Activated T-helper 17 cell treated with anti-CD3 and anti-CD28 coated beads, Interleukin-2, amount 50 U/mL, for 72 hours (primary cell): ENCODE measurements at places on chromosomes 3 and 15. TPM values are rescaled to one million over a fixed set of nuclear protein-coding genes. Genes with fewer than 3 reads are reported as not detected.

The RASGRP1 gene
- 164 TPM for total RNA-seq

The CRTC3 gene
- 61.0 TPM for total RNA-seq

The ADGRG7 gene
- total RNA-seq: not detected

GRCh38 chr15:50576166-50576565, 29.7 kb upstream of the USP50 start:
- H3K4me3 ChIP-seq: no peak overlapping the region
- H3K36me3 ChIP-seq: peaks cover 92% of the 10 kb centered on the region
- no peak for ATAC-seq
- no peaks in the 10 kb centered on the region for H3K4me1 ChIP-seq

DNA sequence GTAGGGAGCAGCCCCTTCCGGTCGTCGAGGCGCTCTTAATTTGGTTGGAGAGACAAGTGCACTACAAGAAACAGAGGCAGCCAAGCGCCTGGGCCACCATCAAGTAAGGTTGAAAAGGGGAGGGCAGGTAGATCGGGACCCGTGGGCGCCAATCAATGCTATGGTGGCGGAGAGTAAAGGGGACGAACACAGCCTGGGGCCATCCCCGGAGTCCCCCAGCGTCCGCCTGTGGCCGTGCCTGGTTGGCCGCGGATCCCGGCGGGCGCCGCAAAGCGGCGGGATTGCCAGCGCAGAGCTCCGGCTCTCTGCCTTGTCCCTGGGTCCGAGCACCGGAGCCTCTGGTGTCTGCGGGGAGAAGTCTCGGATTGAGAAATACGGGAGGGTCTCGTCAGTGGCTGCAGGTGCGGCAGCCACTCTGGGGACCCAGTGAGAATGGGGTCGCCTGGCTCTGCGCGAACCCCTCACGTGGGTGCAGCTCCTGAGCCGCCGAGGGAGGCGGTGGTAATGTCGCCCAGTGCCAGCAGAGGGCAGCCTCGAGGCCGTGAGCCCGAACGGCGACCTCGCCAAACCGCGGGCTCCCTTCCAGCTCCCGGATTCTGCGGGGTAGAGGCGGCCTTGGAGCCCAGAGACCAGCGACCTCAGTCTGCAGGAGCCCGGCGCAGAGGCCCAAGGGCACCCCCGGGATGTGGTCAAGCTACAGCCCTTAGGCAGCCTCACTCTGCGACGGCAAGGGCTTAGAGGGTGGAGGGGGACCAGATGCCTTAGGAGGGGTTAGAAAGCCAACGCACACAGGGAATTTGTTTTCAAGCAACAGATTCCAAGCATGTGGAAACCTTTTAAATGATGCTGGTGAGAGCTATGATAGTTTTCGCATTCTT, 10.8 kb downstream of the FOXL2 start:
- ATAC-seq: peak; percentile 76
- no peak overlapping the region for H3K27ac ChIP-seq
- peak overlapping the region; percentile 67 for H3K4me3 ChIP-seq
- peaks cover 4% of the 10 kb centered on the region for H3K4me1 ChIP-seq

GRCh38 chr15:66700802-66701421, 1.1 kb upstream of the SMAD6 start:
- H3K27me3 ChIP-seq: peaks cover 21% of the 10 kb centered on the region
- peak; percentile 88 for ATAC-seq
- no peaks in the 10 kb centered on the region for H3K4me1 ChIP-seq
- H3K4me3 ChIP-seq: peak overlapping the region; percentile 83
- no peak overlapping the region for H3K27ac ChIP-seq

GRCh38 chr3:156471431-156471830, 83.5 kb downstream of the SSR3 start:
- H3K4me1 ChIP-seq: no peaks in the 10 kb centered on the region
- H3K27ac ChIP-seq: no peak overlapping the region
- H3K4me3 ChIP-seq: no peak overlapping the region
- peaks cover 10% of the 10 kb centered on the region for H3K27me3 ChIP-seq
- no peak for ATAC-seq

DNA sequence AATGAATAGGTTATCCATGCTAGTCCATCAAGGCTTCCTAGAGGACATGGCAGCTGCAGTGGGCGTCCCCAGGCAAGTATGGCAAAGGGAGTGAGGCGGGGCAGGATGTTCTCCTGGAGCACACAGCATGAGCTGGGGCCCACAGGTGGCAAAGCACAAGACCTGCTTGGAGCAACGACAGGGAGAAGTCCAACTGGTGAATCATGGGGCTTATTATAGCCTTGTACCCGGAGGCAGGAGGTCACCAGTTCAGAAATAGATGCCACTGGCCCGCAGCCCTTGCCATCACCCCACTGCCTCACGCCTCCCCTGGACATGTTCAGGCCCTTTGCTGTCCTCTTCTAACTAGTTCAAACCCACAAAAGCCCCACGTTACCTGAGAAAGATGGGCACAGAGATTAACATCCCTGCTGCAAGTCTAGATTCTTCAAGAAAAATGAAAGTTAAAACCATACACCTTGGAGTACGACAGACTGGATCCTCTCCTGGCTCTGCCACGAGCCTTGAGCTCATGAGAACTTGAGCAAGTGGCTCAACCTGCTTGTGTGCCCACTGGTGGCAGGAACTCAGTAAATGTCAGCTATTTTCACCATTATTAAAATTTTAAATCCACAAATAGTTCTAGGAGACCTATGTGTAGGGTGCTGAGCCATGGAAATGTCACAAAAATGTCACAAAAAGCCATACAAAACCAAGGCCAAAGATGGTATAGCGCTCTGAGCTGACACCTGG, 1.8 kb upstream of the SRGAP3 start:
- H3K27me3 ChIP-seq: peaks cover 16% of the 10 kb centered on the region
- H3K27ac ChIP-seq: no peak overlapping the region
- H3K4me1 ChIP-seq: peaks cover 12% of the 10 kb centered on the region

DNA sequence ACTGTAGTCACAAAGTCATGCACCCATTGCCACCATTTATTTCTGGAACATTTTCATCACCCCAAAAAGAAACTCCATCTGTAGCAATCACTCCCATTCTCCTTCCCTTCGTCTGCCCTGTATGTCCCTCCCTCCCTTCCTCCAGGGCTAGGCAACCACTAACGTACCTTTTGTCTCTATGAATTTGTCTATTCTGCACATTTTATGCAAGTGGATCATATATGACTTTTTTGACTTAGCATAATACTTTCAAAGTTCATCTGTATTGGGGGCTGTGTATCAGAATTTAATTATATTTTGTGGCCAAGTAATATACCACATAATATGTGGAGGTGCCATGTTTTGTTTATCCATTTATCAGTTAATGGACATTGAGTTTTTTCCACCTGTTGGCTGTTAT, 201.6 kb downstream of the FEZF2 start:
- no peak for ATAC-seq
- no peak overlapping the region for H3K4me3 ChIP-seq
- no peaks in the 10 kb centered on the region for H3K4me1 ChIP-seq
- H3K27ac ChIP-seq: no peak overlapping the region
